ENCODE measurements at places on chromosomes 4 and X. TPM values are rescaled to one million over a fixed set of nuclear protein-coding genes. Genes with fewer than 3 reads are reported as not detected.

The CFAP99 gene
- 0.16 TPM for total RNA-seq

The DLG3 gene
- total RNA-seq, result 0.32 TPM

The WNK3 gene
- 0.32 TPM for total RNA-seq

The OTC gene
- total RNA-seq, result 0.69 TPM

The RWDD4 gene
- total RNA-seq, result 9.4 TPM

The PSAPL1 gene
- not detected for total RNA-seq

The NKX6-1 gene
- not detected for total RNA-seq

The MAGEA10 gene
- total RNA-seq, result not detected

The CLCN4 gene
- 3.1 TPM for total RNA-seq

The LPAR4 gene
- 0.13 TPM for total RNA-seq

The SOWAHB gene
- not detected for total RNA-seq

The TIGD4 gene
- total RNA-seq, result under 0.01 TPM

The ADH1A gene
- total RNA-seq, result not detected

The HGFAC gene
- total RNA-seq, result 0.19 TPM

The TEX13A gene
- total RNA-seq, result not detected

The SPARCL1 gene
- 385 TPM for total RNA-seq

The SLC10A4 gene
- 0.06 TPM for total RNA-seq

The MXRA5 gene
- total RNA-seq, result under 0.01 TPM

The PARM1 gene
- total RNA-seq, result under 0.01 TPM

The FAM9B gene
- total RNA-seq, result not detected

The DMRTC1B gene
- total RNA-seq, result not detected

The SMR3B gene
- not detected for total RNA-seq

The TEX13C gene
- total RNA-seq, result not detected

The FGG gene
- total RNA-seq, result not detected

The SLC16A2 gene
- 0.82 TPM for total RNA-seq

The FAM47A gene
- not detected for total RNA-seq

The TSPAN7 gene
- 9.6 TPM for total RNA-seq

The NIPAL1 gene
- total RNA-seq, result 0.57 TPM

The LRRC66 gene
- 0.50 TPM for total RNA-seq

The MMRN1 gene
- 190 TPM for total RNA-seq

The YIPF6 gene
- 23.2 TPM for total RNA-seq

The EVC gene
- 33.0 TPM for total RNA-seq

The ZFP42 gene
- 0.16 TPM for total RNA-seq

The ELMOD2 gene
- 17.1 TPM for total RNA-seq

The HAND2 gene
- total RNA-seq, result not detected

The AKAP4 gene
- not detected for total RNA-seq

The CLDN22 gene
- total RNA-seq, result not detected

The PCYT1B gene
- not detected for total RNA-seq

The BEX5 gene
- total RNA-seq, result not detected

The SLIT2 gene
- total RNA-seq, result 1.3 TPM

The MAGEB6B gene
- not detected for total RNA-seq

The POLN gene
- total RNA-seq, result 4.3 TPM

The TMPRSS11B gene
- not detected for total RNA-seq

The GAGE12E gene
- total RNA-seq, result not detected

The PDE6B gene
- total RNA-seq, result 6.9 TPM

The SMIM20 gene
- 11.3 TPM for total RNA-seq

The SHISA3 gene
- 5.0 TPM for total RNA-seq

The GAGE12H gene
- not detected for total RNA-seq

The TMPRSS11A gene
- total RNA-seq, result not detected

The UGT2B11 gene
- total RNA-seq, result not detected

The GPC3 gene
- total RNA-seq, result not detected

The FAM193A gene
- 7.3 TPM for total RNA-seq

The PPAT gene
- total RNA-seq, result 7.9 TPM

The SSX2B gene
- not detected for total RNA-seq

The DNAAF6 gene
- not detected for total RNA-seq

The SRPX2 gene
- total RNA-seq, result 59.6 TPM

The STATH gene
- total RNA-seq, result not detected

Data from bladder microvascular endothelial cell (primary cell).